ENCODE measurements at places on chromosomes 6 and 20.

GRCh38 chr20:35953387-35954199 lies 709 bp downstream of the SCAND1 start:
- DNase-seq: no peak

- peak; percentile 80 for DNase-seq
These were observed 38.8 kb downstream of the SRC start for GRCh38 chr20:37384683-37385174.

DNA sequence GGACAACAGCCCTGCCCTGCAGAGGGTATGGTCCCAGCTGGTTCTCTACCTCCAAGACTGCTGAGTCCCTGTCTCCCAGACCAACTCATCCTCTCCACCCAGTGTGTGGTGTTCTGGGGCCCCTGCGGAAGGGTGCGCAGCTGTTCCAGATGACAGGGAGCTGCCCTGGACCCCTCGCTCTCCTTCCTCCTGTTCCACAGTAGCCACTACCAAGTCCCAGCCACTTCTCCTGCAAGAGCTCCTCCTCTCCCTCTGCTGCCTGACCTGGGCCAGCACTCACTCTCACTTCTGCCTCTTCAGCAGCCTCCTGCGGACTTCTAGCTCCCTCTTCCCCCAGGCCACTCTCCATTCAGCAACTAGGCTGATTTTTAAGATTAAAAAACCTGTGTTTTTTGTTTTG lies 40.1 kb upstream of the TMEM181 start:
- no peak for DNase-seq

DNA sequence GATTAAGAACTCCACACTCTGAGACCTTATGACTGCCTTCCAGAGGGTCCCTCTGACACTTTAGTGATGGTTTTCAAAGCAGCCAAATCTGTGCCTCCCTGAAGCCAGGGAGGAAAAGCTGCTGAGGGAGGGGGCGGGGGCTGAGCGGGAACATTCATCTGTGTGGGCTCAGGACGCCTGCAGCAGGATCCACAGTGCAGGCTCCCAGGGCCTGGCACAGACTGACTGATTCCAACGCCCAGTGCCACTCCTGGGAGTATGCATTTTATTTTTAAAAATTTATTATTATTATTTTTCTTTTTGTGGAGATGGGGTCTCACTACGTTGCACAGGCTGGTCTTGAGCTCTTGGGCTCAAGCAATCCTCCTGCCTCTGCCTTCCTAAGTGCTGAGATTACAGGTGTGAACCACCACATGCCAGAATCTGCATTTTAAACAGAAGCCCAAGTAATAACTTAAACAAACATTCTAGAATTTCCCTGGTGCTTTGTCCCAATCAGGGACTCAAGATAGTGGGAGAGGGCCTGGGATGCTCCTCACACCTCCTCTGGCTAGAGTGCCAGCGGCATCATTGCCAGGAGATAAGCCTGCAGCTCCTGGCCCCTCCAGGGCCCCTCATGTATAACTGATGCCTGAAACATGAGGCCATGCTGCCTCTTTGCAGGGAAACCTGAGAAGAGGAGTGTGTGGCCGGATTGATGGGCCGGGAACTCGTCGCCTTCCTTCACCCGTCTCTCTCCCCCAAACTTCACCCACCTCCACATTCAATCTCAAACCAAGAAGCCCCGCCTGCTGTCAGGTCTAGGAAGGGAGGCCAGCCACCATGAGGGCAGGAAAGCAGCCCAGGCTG lies 438 bp upstream of the TMC2 start:
- no peak for DNase-seq

DNA sequence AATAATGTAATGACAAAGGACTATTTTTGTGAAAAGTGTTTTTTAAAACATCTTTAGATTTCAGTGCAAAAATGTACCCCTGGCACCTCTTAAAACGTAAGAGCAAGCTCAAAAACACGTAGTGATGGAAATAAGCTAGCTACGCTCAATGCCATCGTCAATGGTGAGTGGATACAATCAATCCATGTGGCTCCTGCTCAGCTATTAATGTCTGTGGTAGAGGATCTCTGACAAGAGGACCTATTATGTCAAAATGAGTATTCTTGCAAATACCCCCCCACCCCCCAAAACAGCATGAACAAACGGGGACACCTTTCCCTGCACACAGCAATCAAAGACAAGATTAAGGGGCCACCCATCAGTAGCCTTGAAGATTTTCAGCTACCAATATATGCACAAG lies 65.1 kb upstream of the PTGIS start:
- DNase-seq: no peak

GRCh38 chr6:12893036-12893435 lies 176.5 kb downstream of the PHACTR1 start:
- no peak for DNase-seq

GRCh38 chr6:84042603-84043002 lies 9.0 kb downstream of the MRAP2 start:
- no peak for DNase-seq

DNA sequence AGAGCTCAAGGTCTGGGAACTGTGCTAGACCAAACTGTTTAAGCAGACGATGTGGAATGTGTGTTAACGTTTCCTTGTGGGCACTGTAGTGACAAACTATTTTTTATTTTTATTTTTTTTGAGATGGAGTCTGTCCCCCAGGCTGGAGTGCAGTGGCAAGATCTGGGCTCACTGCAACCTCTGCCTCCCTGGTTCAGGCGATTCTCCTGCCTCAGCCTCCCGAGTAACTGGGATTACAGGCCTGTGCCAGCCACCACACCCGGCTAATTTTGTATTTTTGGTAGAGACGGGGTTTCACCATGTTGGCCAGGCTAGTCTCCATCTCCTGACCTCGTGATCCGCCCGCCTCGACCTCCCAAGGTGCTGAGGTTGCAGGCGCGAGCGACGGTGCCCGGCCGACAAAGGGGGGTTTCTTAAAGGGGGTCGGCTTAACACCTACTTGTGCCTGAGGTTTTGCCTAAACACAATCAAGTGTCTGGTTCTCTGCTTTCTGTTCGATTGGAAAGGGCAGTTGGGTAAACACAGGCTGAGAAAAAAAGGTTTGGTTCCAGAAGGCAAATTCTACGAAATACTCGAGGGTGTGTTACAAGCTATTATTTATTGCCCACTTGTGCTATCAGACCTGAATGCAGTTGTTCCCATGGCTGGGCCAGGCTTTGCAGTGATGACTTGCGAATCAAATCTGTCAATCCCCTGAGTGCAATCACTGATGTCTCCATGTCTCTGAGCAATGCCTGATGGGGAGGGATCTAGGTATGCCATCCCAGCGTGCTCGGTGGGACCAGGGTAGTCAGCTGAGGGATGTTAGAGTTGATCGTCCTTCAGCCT lies 1.3 kb downstream of the NOP56 start:
- DNase-seq: no peak

Data from muscle of back (tissue), 13 donors.